Left lung (tissue), 14 donors: ENCODE measurements at places on chromosomes 12 and 14. TPM values are rescaled to one million over a fixed set of nuclear protein-coding genes. Genes with fewer than 3 reads are reported as not detected.

RTL1 gene
- polyA plus RNA-seq = 0.06 TPM

- DNase-seq = no peak
- no peaks in the 10 kb centered on the region for H3K36me3 ChIP-seq
- no peaks in the 10 kb centered on the region for H3K27me3 ChIP-seq
- no peaks in the 10 kb centered on the region for H3K4me1 ChIP-seq
- H3K27ac ChIP-seq = no peak overlapping the region
Measured at GRCh38 chr12:54977857-54978256, 6.7 kb downstream of the TESPA1 start.

SCAF11 gene
- 123 TPM for polyA plus RNA-seq

- DNase-seq = no peak
- H3K27me3 ChIP-seq = no peaks in the 10 kb centered on the region
- H3K27ac ChIP-seq = no peak overlapping the region
- no peaks in the 10 kb centered on the region for H3K36me3 ChIP-seq
- no peak overlapping the region for H3K4me3 ChIP-seq
- no peaks in the 10 kb centered on the region for H3K4me1 ChIP-seq
Measured at GRCh38 chr14:50260511-50260910, 29.1 kb upstream of the SOS2 start.

DNA sequence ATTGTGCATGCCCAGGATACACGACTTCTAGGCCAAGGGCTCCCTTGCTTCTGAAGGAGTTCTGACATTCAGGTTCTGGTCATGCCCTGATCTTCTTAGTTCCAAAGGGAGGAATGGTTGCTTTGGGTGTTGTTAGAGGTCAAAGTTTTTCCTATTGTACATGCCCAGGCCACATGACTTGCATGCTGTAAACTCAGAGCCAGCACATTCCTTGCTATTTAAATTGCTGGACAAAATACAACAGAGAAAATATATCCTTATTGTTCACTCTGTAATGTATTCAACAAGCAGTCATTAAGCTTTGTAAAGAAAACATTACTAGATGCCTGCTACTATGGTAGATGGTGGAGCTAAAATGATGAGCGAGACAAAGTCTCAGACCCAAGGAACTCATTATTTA, 71.2 kb upstream of the COCH start:
- H3K4me1 ChIP-seq = no peaks in the 10 kb centered on the region
- no peak overlapping the region for H3K27ac ChIP-seq
- DNase-seq = no peak
- no peak overlapping the region for H3K4me3 ChIP-seq

DNA sequence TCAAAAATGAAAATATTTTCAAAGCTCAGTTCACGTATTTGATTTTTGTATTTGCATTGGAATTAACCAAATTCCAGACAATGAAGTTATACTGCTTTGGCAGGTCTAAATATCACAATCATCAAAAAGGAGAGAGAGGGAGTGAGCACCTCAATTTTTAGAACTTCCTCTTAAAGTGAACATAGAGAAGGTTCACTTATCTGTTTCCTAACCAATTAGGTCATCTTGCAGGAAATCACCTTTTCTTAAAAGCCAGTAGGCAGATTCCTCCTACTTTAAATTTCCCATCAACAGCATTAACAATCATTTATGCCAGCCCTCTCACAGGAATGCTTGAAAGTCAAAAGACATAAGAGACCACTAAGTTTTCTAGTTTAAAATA, 388.7 kb downstream of the ZFP36L1 start:
- no peak for DNase-seq
- no peaks in the 10 kb centered on the region for H3K36me3 ChIP-seq
- H3K4me3 ChIP-seq = no peak overlapping the region
- H3K27ac ChIP-seq = peak overlapping the region; percentile 16
- H3K4me1 ChIP-seq = peaks cover 28% of the 10 kb centered on the region
- no peaks in the 10 kb centered on the region for H3K27me3 ChIP-seq

DNA sequence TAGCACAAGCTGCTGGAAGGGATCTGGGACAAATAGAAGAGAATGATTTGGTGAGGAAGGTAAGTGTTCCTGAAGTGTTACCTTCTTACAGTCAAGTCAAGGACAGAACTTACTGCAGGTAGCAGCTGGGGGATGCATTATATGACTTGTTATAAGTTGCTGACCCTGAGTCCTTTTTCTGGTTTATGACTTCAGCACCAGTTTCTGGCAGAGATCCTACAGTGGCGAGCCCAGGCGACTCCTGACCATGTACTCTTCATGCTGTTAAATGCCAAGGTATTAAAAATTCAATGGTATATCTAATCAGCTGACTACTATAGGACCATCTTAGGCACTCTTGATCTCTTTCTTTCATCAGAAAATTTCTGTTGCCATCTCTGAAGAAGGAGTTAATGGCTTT, 45.1 kb upstream of the ATF1 start:
- H3K27ac ChIP-seq = no peak overlapping the region
- H3K27me3 ChIP-seq = no peaks in the 10 kb centered on the region
- no peaks in the 10 kb centered on the region for H3K36me3 ChIP-seq
- DNase-seq = no peak
- H3K4me3 ChIP-seq = no peak overlapping the region

DNA sequence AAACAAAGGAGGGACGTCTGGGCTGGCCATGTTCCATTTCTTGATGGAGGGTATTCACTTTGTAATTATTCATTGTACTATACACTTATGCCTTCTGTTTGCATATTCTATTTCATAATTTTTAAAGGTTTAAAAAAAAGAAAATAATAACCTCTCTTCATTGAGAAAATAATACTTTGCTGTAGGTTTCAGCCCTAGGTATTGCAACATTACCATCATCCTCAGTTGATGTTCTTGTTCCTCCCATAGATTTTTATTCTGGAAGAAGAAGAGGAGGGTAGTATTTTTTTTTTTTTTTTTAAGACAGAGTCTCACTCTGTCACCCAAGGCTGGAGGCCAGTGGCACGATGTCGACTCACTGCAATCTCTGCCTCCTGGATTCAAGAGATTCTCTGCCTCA, 54.7 kb downstream of the PHLDA1 start:
- H3K4me3 ChIP-seq = no peak overlapping the region
- no peaks in the 10 kb centered on the region for H3K36me3 ChIP-seq
- no peaks in the 10 kb centered on the region for H3K27me3 ChIP-seq
- peaks cover 14% of the 10 kb centered on the region for H3K4me1 ChIP-seq

NPFF gene
- 1.1 TPM for polyA plus RNA-seq

TMPRSS12 gene
- polyA plus RNA-seq = 0.06 TPM
